GM13977 (cell line): ENCODE measurements at places on chromosomes 1 and 21.

DNA sequence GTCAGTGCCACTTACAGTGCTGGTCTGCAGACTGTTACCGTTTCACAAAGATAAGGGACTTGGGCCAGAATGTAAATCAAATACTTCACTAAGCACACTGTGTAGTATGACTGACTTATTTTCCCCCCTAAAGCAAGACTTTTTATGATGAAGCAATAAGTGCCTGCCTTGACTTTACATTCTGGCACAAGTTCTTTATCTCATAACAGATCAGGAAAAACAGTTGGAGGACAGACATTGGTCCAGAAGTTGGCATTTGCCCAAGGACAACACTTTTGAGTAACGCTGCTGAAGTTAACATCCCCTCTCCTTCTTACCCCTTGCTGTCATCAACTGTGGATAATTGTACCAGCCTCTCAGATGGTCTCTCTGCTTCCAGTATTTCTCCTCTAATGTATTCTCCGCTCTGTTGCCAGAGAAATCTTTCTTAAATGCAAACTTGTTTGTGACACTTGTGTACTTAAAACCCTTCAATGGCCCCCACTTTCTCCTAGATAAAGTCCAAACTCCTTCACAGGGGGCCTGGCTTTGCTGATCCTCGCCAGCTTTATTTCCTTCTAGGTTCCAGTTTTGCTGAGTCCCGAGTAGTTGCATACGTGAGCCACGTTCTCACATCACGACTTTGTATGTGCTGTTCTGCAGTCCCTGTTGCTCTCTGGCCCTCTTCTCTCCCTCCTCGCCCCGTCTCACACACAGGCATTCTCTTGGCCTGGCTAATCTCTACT is 45.7 kb downstream of the S1PR1 start:
- no peak for DNase-seq

DNA sequence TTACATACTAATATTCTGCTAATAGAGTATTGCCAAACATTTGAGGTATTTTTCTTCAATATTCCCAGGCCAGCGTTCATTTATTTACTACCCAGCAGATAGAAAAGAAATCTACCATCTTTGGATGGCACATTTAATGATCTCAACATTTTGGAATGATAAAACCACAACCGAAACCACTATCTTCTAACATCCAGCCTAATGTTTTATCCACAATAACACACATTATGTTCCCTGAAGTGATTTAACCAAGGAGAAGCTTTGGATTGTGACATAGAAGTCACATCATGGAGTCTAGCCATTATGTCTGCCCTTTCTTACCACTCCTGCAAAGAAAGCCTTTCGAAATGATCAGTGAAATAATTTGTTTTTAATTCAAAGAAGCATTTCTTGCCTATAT is 497.1 kb upstream of the PLXNA2 start:
- DNase-seq = no peak

- DNase-seq = no peak
Observed at GRCh38 chr1:103333141-103333540, 192.4 kb upstream of the RNPC3 start.

DNA sequence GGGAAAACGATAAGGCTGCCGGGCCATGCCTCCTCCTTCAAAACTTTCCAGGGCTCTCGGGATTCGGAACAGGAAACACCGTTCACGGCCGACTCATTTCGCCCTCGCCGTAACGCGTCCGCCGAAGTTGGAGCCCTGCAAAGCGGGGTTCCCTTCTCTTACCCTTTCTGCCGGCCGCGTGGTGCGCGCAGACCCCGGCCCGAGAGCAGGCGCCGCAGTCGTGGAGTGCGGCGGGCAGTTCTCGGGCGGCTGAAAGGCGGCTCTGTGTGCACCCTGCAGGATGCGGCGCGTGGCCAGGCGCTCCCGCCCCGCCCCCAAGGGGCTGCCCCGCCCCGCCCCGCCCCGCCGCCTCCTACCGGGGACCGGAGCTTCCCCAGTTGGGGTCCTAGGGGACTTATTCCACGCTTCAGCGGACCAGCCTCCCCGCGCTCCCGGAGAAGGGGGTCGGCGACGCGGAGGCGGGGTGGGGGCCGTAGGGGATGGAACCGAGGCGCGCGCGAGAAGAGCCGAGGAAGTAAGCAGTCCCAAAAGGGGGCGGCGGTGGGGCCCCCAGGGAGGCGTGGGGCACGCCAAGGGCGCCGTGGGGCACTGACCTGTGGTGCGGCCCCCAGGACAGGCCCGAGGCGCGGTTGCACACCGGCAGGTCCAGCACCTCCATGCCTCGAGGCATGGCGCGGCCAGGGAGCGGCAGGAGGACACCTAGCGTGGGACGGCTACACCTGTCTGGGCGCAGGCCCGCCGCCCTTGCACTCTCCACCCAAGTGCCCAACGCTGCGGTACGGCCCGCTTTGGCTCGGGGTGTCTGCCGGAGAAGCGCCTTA is at the start of gene MCOLN2:
MCOLN2 (minus strand) TSS at position 268 of the 821 bp plus-strand sequence; CDS start at position 27, 241 bp downstream.
- peak; percentile 88 for DNase-seq

DNA sequence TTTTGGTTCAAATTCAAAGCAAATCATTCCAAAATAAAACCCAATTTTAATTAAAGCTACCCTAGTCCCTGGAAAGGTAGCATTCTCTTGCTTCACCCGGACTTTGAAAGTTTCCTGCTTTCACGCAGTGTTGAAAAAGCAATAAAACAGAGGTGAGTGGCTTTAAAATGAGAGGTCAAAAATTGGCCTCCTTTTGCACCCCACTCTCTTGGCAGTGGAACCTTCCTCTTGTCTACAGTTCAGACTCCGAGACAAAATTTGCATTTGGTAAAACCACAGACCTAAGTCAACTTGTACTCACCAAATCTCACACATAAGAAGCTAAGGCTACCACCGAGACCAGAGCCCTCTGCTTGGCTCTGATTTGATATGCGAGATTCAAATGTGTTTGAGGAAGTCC is 252.7 kb downstream of the TTLL7 start:
- peak; percentile 7 for DNase-seq

DNA sequence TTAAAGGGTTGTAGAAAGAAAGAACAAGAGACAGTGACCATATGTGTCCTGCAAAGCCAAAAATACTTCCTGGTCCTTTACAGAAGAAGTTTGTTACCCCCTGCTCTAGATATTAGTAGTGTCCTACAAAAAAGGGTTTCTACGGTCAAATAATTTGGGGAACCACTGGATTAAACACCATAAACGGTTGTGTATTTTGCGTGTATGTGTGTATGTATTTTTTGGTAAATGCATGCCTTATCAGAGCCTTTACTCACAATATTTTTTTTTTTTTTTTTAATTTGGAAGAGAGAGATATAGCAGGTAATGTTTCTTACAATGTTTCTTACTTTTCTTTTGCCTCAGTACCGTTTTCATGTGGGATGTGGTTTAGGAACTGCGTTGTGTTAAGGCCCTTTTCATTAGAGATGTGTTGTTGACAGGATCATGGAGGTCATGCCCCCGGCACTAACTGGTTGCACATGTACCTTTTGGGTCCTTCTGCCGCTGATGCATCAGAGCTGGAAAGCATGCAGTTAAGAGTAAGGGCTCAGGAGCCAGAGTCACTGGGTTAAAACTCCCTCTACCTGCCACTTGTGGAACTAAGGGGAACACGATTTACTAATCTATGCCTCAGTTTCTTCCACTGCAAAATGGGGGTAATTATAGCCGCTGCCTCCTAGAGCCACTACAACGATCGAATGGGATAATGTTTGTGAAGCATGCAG is 234.6 kb upstream of the KAZN start:
- no peak for DNase-seq

- no peak for DNase-seq
Observed at GRCh38 chr21:28089599-28090441, 902.9 kb downstream of the LTN1 start.

- no peak for DNase-seq
Observed at GRCh38 chr1:115952547-115952946, 23.8 kb upstream of the SLC22A15 start.

GRCh38 chr1:153509729-153510354 is 25.9 kb downstream of the S100A6 start:
- peak; percentile 68 for DNase-seq

DNA sequence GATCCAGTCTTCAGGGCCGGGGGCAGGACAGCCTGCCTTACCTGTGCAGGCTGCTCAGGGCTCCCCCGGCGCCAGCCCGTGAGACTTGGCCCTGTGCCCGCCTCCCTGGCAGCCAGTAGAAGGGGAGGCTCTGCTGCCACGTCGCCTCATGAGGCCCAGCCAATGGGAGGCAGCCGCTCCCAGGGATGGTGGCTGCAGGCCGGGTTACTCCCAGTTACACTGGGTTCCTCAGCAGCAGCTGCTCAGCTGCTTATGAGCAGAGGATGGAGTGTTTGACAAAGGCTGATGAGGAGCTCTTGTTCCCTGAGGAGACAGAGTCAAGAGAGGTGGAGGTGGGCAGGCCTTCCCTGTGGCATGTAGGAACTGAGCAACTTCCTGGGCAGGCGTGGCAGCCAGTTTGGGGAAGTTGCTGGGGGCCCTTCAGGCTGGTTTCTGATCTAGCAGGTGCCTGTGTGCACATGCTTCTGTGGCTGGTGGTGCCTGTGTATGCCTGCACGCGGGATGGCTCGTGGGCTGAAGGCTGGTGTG is 5.5 kb downstream of the MFSD2A start:
- peak; percentile 58 for DNase-seq

- no peak for DNase-seq
Observed at GRCh38 chr1:232853994-232854797, 49.0 kb downstream of the MAP10 start.

- DNase-seq = no peak
Observed at GRCh38 chr1:240271081-240271480, 179.4 kb downstream of the FMN2 start.

- peak; percentile 71 for DNase-seq
Observed at GRCh38 chr1:200448034-200448762, 38.4 kb upstream of the ZNF281 start.

DNA sequence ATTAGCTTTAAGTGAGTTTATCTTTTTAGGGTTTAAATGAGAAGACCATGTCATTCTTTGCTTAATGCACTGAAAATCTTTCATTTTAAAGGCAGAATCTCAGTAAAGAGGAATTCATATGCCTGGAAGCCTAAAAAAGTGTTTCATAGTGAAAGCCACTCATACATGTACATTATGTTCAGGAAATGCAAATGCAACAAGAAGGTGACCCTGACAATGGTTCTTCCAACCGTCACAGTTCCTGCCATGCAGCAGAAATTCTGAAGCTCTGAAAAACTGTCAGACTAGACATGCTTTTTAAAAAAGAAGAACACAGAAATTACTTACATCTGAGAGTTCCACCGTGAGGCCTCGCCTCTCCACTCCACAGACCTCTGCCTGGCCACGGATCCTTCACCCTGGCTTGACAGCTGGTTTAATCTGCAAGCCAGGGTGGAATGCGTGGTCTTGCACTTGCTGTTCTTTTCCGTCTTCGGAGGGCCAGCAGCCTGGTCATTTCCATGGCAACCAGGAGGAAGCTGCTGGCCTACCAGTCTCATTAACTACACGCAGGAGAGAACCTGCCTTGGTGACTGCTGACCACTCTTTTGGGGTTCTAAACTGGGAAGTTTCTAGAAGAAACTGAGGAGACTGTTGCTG is 41.8 kb upstream of the PAXBP1 start:
- peak; percentile 18 for DNase-seq

GRCh38 chr1:181135815-181136737 is 47.6 kb downstream of the IER5 start:
- no peak for DNase-seq

- no peak for DNase-seq
Observed at GRCh38 chr1:87685311-87686135, 356.8 kb downstream of the LMO4 start.

DNA sequence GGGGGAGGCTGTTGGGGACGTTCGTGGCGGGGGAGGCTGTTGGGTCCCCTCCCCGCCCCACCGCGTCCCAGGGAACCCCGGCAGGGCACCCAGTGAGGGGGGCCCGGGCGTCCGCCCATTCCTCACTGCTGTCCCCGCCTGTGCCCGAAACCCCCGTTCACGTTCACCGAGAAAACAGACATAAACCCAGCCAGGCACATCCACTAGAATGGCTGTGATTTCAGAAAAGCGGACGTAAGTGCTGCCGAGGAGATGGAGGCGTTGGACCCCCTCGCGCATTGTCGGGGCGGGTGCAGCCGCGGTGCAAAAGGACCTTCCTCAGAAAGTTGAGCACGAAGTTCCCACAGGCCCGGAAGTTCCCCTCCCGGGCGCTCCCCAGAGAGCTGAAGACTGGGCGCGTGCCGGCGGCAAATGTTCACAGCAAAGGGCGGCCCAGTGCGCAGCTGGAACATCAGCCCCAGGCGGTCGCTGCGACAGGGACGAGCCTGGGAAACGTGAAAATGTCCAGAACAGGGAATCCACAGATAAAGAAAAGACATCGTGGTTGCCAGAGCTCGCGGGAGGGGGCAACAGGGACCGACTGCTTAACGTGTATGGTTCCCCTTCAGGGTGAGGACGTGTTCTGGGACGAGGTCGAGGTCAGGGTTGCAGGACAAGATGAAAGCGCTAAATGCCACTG is 18.5 kb upstream of the SAMD11 start:
- peak; percentile 80 for DNase-seq

DNA sequence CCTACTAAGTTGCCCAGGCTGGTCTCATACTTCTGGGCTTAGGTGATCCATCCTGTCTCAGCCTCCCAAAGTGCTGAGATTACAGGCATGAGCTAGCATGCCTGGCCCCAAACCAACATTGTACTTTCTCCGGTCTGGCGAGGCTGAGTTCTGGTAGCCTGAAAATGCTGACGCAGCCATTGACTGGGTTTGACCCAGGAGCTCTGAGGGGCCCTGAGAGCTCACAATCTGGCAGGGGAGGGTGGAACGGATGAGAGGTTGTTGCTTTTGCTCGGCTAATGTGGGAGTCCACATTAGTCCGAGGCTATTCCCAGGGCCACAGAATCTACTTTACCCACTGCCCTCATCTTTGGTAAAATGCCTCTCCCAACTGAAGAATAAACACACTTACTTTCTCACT is 35.1 kb upstream of the PARP1 start:
- DNase-seq = no peak

GRCh38 chr1:174912264-174912663 is 87.5 kb upstream of the CACYBP start:
- DNase-seq = no peak

DNA sequence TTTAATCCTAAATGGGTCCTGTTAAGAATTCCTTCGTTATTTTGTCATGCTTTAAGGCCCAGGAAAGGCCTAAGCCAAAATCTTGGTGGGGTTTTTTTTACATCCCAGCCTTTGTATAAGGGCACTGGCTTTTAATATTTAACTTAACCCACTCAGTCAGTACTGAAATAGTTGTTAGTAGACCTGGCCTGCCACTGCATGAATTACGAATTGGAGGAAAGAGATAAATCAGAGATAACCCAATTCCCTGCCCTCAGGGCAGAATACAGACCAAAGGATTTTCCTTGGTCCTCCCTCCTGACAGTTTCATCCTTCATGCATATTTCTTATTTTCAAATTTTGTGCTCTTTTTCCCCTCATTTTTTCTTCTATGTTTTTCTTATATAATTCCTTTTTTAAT is 193.0 kb downstream of the FASLG start:
- no peak for DNase-seq

DNA sequence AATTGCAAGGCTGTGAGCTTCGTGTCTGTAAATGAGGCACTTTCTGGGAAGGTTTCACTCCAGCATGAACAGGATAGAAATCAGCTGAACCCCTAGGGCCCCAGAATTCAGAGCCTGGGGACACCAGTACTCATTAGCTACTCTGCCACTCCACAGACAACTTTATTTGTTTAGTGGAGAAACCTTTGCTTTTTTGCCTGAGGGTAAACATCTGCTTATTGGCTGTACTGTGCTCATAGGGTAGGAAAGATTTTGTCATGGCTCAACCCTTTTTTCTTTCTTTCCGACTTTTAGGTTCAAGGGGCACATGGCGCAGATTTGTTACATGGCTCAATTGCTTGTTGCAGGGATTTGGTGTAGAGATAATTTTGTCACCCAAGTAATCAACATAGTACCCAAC is 138.4 kb upstream of the BACE2 start:
- DNase-seq = no peak
